KG1 (cell line): ENCODE measurements at places on chromosomes 6 and 20.

- no peak for DNase-seq
These were observed 360.4 kb upstream of the JARID2 start for GRCh38 chr6:14885498-14885897.

DNA sequence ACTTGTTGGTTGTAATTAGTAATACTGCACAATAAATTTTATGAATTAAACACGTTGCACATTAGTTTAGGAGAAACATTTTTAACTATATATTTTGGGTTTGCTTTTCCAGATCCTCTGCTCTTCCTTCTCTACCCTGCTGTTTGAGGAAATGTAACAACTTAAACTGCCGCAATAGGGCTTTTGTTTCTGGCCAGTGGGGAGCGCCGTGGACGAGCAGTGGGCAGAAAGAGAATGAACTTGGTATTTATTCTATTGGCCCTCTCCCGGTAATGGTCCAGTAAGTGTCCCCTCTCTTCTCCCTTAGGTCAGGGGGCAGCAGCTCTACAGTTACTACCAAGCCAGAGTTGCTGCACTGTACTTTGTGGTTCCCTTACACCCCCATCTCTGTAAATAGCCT, 35.2 kb upstream of the EPHA7 start:
- no peak for DNase-seq

DNA sequence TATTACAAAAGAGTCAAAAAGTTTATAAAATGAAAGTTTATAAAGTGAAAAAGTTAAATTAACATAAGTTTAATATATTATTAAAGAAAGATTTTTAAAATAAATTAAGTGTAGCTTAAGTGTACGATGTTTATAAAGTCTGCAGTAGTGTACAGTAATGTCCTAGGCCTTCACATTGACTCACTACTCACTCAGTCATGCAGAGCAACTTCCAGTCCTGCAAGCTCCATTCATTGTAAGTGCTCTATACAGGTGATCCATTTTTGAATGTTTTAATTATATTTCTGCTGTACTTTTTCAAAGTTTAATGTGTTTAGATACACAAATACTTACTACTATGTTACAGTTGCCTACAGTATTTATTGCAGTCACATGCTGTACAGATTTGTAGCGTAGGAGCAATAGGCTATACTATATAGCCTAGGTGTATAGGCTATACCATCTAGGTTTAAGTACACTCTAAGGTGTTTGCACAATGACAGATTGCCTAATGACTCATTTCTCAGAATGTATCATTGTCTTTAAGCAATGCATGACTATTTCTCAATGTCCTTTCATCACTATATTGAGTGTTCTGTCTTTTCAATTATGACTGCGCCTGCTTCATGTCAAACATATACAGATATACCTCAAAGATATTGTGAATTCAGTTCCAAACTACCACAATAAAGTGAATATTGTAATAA, 1110.3 kb upstream of the MAP3K7 start:
- no peak for DNase-seq

DNA sequence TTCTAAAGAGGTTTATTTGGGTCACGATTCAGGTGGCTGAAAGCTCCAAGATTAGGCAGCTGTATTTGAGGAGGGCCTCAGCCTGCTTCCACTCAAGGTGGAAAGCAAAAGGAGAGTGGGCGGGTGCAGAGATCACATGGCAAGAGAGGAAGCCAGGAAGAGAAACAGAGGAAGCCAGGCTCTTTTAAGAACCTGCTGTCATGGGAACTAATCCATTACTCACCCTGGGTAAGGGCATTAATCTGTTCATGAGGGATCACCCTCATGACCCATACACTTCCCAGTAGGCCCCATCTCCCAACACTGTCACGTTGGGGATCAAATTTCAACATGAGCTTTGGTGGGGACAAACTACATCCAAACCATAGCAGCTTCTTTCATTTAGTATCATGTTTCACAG, 53.9 kb downstream of the DHX35 start:
- no peak for DNase-seq

GRCh38 chr6:18126121-18126520, 3.6 kb upstream of the NHLRC1 start:
- DNase-seq = no peak

- no peak for DNase-seq
These were observed 8.0 kb downstream of the HTR1B start for GRCh38 chr6:77455271-77455670.

DNA sequence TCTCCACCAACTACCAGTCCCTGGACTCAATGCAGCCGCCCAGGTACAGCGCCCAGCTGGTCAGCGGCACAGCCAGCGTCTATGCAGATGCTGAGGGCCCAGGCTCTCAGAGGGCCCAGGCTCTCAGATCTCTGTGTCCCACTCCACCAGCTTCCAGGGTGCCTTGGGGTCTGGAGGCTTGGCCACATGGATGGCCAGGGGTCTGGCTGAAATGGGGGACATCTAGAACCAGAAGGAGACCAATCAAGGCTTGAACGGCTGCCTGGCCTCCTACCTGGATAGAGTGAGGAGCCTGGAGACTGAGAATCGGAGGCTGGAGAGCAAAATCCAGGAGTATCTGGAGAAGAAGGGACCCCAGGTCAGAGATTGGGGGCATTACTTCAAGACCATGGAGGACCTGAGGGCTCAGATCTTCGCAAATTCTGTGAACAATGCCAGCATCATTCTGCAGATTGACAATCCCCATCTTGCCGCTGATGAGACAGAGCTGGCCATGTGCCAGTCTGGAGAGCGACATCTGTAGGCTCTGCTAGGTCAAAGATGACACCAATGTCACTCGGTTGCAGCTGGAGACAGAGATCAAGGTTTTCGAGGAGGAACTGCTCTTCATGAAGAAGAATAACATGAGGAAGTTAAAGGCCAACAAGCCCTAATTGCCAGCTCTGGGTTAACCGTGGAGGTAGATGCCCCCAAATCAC, 44.1 kb upstream of the GRM4 start:
- peak; percentile 34 for DNase-seq
